HEK293T (cell line): ENCODE measurements at places on chromosomes 5 and 9.

- DNase-seq = no peak
Observed at GRCh38 chr5:16134204-16134603, 45.4 kb downstream of the MARCHF11 start.

DNA sequence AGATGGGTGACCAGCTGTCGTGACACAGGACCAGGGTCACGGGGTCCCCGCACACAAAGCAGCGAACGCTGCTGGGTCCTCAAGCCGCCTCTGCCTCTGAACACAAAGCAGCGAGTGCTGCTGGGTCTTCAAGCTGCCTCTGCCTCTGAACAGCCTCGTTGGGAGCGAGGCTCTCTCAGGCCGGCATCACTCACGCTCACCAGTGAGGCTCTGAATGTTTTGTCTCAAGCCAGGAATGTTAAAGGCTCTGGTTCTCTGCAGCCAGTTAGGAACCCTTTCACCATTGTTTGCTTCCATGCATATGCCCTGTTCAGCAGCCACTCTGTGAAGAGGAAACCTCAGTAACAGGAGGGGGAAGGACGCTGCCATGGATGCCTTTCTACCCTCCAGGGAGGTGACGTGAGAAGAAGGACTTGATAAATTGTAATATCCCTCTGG is 82.7 kb upstream of the TAF11L2 start:
- DNase-seq = no peak

GRCh38 chr9:93500571-93501298 is 47.4 kb upstream of the FAM120AOS start:
- no peak for DNase-seq

DNA sequence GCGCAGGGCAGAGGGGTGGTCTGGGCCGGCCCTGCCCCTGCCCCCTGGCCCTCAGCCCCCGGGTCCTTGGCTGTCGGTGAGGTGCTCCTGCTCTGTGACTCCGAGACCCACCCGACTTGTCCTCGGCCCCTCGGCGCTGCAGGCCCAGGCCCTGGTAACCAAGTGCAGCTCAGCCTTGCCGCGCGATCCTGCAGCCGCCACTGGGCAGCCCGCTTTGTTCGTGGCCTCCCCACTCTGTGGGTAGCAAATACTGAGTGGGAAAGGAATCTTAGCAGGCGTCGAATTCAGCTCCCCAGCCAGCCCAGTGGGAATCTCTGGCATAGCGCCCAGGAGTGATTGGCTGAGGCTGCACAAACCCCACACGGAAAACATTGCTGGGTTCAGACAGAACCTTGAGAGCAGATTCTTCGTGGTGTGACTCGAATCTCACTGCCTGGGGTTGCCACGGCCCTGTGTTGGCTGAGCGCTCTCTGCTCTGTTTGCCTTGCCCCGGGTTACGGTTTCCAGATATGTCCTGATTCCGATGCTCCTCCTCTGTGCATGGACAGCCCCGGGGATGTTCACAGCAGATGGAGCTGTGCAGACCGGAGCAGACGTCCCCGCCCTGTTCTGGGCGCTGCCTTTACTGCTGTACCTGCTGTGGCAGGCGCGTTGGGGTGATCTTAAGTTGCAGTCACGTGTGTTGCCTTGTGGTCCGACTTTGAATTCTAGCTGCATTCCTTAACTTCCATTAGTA is 13.4 kb upstream of the EXOC3 start:
- DNase-seq = no peak

GRCh38 chr5:172897481-172898217 is 61.6 kb upstream of the RPL26L1 start:
- DNase-seq = no peak

GRCh38 chr9:99433095-99433494 is 211.0 kb downstream of the SEC61B start:
- no peak for DNase-seq

GRCh38 chr5:170752257-170753215 is 31.0 kb upstream of the GABRP start:
- DNase-seq = no peak

GRCh38 chr9:13648676-13649075 is 369.2 kb upstream of the MPDZ start:
- no peak for DNase-seq

GRCh38 chr5:169195601-169196000 is 105.3 kb downstream of the SLIT3 start:
- DNase-seq = no peak

DNA sequence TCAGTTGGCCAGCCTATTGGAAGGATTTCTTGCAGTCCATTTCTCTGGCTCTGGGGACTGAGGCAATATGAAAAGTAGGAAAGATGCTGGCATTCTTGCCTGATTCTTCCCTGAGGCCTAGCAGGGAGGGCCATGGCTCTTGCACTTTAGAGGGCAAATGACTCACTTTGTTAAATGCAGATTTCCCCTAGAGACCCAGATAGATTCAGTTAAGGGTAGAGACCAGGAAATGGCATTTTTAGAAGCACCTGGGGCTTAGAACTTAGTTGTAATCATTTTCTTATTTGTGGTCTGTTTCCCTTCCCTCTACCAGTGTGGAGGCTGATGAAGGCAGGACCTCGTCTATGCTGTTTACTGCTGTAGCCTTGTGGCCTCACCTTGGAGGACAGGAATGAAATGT is 112.8 kb upstream of the NR3C1 start:
- no peak for DNase-seq

- DNase-seq = no peak
Observed at GRCh38 chr5:38757451-38758245, 88.2 kb upstream of the OSMR start.

- DNase-seq = no peak
Observed at GRCh38 chr9:82115900-82116299, 127.3 kb downstream of the SPATA31D1 start.

DNA sequence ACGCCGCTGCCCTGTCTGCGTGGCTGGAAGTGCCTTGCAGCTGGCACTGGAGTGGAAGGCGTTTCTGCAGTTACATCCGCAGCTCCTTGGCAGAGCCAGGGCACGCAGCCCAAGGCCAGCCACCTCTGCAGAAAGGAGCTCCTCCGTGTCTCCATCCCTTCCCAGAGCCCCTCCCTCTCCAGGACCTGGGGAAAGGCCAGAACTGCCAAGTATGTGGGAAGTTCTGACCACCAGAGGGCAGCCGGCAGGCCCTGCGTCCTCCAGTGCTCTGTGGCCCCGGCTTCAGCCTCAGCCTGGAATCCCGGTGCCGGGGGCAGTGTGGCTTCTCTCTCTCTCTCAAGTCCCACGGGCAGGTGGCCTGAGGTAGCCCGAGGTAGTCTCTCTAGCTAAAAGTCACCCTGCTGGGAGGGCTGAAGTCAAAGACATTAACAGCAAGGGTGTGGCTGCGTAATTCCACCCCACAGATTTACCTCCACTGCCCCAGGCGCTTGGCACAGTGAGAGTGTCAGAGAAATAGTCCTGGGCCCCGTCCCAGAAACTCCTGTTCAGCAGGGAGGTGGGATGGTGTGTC is 101.7 kb upstream of the FCN2 start:
- peak; percentile 73 for DNase-seq

DNA sequence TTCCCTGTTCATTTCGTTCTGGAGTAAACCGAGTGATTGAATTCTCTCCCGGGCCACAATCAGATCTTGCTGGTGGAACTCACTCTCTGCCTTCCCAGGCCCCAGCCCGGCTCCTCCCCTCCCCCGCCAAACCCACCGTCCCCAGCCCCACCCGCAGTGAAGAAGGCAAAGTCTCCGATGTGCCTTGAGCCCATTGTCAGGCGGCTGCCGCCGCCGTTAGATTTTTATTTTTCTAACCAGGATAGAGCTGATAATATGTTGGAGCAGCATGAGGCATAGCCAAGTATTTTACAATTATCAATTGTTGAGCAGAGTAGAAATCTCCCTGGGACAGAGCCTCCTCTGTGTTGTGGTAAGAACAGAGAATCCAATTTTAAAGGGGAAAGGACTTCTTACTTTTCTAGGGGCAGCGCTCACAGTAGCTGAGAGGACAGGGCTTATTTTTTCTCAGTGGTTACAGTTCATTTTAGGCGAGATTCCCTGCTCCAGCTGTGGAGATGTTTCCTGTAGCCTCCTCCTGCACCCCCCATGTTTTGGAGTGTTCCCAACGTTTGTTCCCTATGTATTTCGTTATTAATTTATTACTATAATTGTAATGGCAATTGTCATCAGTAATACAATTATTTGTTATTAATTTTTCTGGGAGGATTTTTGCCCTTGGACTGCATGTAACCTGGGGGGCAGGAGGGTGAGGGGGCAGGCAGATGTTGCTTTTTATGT is 1.3 kb downstream of the PSAT1 start:
- peak; percentile 55 for DNase-seq

GRCh38 chr5:159341145-159341544 is 10.9 kb upstream of the IL12B start:
- no peak for DNase-seq

DNA sequence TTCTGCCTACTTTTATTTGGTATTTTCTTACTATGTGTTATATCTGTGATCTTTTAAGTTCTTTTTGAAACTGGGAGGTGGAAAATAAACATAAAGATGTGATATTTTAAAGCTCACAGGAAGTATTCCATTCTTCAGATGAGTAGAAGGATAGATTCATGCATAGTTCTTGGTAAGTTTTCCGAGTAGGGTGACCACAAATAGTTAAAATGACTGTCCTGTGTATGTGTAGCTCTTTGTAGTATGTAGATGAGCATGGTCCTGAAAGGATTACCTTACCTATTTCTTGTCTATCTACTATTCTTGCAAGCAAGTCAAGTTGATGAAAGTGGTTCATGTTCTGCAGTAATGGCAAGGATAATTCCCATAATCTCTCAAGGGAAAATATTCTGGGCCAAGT is 47.7 kb downstream of the SRFBP1 start:
- DNase-seq = no peak

DNA sequence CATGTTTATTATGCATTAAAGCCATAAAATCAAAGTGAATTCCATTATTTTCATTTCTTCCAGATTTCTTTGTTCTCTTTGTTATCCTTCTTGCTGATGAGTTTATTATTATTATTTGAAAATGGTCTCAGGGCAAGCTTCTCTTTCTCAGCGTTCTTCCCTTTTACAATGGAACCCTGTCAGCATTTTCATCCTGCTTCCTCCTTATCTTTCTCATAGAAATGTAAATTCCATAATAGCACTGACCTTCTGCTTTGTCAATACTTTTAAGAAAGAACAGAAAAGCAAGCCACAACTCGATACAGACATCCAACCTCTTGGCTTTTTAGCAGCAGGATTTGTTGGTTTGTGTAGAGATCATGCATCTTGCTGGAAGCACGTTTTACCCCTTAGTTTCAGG is 114.0 kb upstream of the BASP1 start:
- DNase-seq = no peak

DNA sequence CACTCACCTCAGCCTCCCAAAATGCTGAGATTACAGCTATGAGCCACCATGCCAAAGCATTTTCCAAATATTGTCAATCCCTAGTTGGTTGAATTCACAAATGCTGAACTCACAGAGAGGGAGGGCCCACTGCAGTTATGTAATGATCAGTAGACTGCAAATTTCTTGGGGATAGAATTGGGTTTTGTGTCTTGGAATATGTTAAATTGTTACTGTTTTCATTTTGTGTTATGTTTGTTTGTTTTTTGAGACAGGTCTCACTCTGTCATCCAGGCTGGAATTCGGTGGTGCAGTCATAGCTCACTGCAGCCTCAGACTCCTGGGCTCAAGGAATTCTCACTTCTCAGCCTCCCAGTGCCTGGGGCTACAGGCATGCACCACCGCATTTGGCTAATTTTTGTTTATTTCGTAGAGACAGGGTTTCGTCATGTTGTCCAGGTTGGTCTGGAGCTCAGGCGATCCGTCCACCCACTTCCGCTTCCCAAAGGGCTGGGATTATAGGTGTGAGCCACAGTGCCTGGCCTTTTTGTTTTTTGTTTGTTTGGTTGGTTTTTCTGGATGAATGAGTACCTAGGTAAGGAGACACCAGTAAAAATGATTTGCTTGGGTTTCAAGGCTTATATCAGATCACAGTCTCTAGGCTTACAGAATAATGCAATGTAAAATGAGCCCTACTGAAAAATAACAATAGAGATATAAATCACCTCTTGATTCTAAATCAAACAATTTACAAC is 31.5 kb upstream of the LMNB1 start:
- DNase-seq = no peak

- no peak for DNase-seq
Observed at GRCh38 chr5:119751734-119752094, 122.4 kb downstream of the FAM170A start.

DNA sequence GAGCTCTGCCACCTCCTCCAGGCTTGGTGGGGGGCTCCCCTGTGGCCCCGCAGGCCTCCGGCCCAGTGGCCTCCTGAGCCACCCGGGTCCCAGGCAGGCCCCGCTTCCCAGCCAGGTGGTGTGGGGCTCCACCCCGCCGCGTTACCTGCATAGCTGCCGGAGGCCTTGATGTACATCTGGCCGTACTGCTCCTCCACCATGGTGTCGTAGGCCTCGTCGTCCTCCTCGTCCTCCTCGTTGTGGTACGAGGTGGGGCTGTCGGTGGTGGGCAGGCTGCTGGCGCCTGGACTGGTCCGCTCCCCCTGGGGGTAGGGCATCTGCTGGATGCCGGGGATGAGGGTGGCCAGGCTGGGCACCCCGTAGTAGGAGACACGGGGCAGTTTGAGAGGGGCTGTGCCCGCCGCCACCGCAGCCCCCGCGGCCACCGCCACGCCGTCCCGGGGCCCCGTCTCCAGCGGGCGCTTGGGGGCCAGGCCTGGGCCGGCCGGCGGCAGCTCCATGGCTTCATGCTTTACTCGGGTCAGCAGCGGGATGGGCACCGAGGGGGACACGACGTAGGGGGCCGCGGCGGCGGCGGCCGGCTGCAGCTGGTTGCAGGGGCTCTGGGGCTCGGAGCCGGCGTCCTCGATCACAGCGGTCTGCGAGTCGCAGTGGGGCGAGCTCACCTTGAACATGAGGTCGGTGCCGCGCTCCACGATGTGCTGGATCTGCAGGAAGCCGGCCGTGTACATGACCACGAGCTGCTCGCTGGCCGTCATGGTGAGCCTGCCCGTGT is 45.4 kb downstream of the NACC2 start:
- DNase-seq = no peak

- no peak for DNase-seq
Observed at GRCh38 chr5:119031905-119032304, 39.0 kb upstream of the DMXL1 start.

DNA sequence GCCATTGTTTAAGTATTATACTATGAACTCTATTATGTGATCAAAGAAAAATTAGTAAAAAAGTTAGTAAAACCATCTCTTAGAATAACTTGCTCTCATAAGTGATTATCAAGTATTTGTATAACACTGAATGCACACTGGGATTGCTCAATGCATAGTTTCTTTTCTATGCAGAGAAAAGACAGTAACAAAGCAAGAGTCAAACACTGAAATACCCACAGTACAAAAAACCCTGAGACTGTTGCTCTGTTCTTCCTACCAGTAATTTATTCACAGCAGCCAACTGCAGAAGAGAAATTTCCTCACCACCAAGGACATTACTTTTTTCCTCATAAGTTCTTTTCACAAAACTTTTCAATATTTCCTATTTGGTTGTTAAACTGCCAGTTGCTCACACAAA is 634.4 kb downstream of the DTWD2 start:
- no peak for DNase-seq

GRCh38 chr5:139138109-139138508 is 60.1 kb downstream of the SIL1 start:
- DNase-seq = no peak

DNA sequence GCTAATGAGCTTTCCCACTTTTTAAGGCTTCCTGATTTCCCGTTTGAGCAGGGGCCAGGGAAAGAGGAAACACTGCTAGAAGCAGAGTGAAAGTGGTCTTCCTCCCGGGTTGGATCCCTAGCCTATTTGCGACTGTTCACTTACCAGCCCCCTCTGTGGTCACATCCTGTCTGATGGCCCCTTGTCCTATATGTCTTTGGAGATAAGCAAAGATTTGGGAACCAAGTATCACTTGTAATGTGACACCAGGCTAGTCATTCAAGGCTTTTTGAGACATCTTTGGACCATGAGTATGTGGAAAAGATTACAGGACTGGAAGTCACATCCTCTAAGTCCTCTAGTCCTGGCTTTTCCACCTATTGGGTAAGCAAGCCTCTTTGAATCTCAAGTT is 6.1 kb downstream of the DNAJB5 start:
- DNase-seq = no peak
